ENCODE measurements at places on chromosomes 5 and 9. TPM values are rescaled to one million over a fixed set of nuclear protein-coding genes. Genes with fewer than 3 reads are reported as not detected.

SHB gene
- polyA plus RNA-seq: 17.1 TPM

PCDHA11 gene
- polyA plus RNA-seq: 0.06 TPM

- DNase-seq: no peak
Observed at GRCh38 chr9:107390279-107390678, 99.3 kb downstream of the KLF4 start.

- no peak for DNase-seq
Observed at GRCh38 chr5:4206127-4206526, 610.5 kb downstream of the IRX1 start.

DNA sequence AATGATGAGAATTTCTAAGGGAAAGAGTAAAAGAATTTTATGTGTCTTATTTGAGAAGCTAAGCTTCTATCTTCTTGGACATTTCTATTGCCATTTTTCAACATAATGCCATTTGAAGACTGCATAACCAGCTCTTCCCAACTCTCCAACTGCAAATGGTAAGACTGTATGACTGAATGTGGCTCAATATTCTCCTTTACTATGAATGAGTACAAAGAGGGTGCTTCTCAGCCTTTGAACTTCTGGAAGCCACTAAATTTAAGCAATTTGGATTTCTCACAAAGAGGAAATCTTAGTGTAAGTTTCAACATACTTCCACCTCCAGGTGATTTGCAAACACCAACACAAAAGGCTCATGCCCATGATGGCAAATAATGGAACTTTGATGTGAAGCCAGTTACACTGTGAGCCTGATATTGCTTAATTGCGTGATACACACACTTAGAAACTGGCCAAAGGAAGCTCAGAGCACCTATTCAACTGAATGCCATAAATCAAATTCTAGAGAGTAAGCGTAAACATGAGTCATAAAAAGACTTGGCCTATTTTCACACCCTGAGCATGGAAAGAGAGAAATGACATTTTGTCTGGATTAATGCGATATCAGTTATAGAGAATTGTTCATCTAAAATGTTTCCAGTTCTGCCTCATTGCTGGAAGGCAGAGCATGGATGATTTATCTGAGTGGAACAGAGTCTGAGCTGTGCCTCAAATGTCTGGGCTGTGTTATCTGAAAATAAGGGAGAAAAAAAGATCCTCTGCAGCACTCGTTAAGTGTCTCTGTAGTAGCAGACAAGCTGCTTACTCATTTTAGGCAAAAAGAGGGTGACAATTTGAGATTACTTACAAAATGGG lies 145.3 kb downstream of the PLK2 start:
- DNase-seq: no peak

DNA sequence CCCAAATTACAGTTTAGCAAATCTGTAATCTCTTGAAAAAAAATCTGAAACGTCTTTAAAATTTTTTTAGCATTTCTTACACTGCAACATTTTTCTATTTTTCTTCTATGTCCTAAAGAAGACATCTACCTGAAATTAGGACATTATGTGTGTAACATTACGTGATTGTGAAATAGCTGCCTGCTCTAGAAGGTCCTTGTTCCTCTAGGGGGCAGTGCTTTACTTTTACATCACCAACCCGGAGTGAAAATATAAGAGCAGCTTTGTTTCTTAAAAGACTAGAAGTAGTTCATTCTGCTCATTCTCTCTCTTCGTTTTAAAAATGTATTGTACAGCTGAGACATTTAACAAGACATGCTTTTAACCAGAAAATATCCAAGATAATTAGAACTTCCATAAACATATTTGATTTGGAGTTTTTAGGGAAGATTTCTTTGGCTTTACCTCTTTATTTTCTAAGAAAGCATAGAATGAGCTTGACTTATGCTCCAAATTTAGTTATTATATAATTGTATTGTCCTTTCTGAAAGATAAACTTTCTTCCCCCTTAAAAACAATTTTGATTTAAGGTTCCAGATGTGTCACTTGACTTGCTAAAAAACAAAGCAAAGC lies 48.1 kb upstream of the RIOK2 start:
- peak; percentile 58 for DNase-seq

GRCh38 chr5:92911851-92912250 lies 669.2 kb downstream of the NR2F1-AS1 start:
- no peak for DNase-seq

- no peak for DNase-seq
Observed at GRCh38 chr5:16480144-16480543, 14.5 kb upstream of the ZNF622 start.

- DNase-seq: no peak
Observed at GRCh38 chr5:158398360-158399201, 539.6 kb upstream of the CLINT1 start.

DNA sequence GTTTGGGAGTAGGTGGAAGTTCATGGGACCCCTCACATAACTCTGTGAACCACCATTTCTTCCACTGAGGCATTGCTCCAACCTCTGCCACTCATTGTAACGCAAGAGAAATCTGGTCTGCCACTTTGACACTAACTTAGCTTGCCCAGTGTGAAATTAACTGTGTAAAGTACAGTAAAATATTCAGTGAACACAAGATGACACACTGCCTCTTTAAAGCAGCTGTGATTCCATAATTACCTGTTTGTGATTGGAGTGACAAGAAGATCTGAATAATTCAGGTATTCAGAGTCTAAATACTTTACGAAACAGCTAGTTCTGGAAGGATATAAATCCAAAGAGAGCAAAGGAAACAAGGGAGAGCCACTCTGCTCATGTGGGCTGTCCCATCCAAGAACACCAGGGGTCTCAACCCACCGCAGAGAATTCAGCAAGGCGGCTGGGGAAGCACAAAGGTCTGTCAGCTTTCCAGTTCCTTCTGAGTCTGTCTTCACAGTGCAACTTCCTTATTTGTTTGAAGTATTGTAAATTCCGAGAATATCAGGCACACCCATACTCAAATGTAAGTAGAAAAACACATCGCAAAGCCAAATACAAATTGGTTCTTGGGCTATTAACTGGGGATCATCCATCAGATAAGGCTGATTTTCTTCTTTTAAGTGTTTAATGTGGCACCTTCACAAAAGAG lies 86.9 kb downstream of the GNAQ start:
- DNase-seq: peak; percentile 28

- no peak for DNase-seq
Observed at GRCh38 chr5:179242676-179243075, 102.6 kb downstream of the ADAMTS2 start.

- DNase-seq: no peak
Observed at GRCh38 chr9:121764371-121764730, 112.9 kb downstream of the DAB2IP start.

All from urinary bladder (tissue), 4 donors.